ENCODE measurements at places on chromosomes 12 and 14. TPM values are rescaled to one million over a fixed set of nuclear protein-coding genes. Genes with fewer than 3 reads are reported as not detected.

FOXN4 gene
- not detected for total RNA-seq

- DNase-seq, result no peak
These were observed 263.2 kb upstream of the NPAS3 start for GRCh38 chr14:32675433-32675832.

GRCh38 chr12:124745891-124746570 lies 117.6 kb downstream of the SCARB1 start:
- DNase-seq, result peak; percentile 95

GRCh38 chr12:66438601-66439000 lies 136.3 kb downstream of the HELB start:
- DNase-seq, result no peak

GRCh38 chr14:51521764-51522163 lies 129.9 kb upstream of the FRMD6 start:
- DNase-seq, result no peak

- no peak for DNase-seq
These were observed 5.7 kb downstream of the ARPC3 start for GRCh38 chr12:110444455-110444854.

KRT80 gene
- not detected for total RNA-seq

DNA sequence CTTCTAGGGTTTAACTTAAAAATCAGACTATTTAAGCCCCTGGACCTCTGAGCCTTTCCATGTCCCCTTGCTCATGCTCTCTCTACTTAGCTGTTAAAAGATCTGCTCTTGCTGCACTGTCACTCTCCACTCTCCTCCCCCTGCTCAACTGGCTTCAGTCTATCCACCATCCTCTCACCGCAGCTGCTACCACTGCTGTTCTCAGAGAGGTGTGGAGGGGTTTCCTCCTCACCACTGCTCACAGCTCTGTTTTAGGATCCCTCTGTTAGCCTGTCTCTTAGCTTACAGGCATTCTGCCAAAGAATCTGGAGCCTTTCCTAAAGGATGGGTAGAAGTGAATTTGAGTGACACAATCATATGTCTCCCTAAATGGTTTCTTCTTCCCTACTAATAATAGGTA lies 43.7 kb upstream of the ATP2B1 start:
- no peak for DNase-seq

GLS2 gene
- total RNA-seq, result 0.49 TPM

DNA sequence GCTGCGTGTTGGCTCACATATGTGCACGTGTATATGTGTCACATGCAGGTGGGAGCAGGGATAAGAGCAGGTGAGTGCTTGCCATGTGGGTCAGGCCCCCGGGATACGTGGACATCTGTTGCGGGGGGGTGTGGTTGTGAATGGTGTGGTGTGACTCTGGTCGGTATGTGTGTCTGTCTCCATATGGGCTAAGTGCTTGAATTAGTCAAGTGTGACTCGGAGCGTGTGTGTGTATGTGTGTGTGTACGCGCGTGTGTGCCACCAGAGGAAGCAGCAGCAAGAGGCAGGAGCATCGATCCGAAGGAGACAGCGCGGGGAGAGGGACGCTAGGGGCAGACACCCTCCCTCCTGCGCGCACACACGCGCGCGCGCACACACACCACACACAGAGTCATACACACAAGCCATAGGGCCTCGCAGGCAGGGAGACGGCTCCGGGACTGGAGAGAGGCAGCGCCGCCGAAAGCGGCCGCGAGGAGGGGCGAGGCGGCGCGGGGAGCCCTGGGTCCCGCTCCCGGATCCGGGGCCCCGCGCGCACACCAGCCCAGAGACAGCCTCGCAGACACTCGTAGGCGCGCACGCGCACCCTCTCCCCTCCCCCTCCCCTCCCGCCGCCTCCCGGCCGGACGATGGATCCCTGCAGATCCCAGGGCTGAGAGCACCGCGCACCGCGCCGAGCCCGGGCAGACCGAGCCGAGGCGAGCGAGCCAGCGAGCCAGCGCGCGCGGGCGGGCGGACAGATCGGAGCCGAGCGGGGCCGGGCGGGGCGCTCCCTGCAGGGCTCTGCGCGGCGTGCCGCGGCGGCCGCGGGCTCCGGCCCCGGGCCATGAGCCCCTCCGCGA lies at the start of gene ASIC1:
ASIC1 (plus strand) TSS at position 597 of the 842 bp plus-strand sequence. CDS start 1,171 bp downstream, outside the sequence.
- peak; percentile 76 for DNase-seq

DNA sequence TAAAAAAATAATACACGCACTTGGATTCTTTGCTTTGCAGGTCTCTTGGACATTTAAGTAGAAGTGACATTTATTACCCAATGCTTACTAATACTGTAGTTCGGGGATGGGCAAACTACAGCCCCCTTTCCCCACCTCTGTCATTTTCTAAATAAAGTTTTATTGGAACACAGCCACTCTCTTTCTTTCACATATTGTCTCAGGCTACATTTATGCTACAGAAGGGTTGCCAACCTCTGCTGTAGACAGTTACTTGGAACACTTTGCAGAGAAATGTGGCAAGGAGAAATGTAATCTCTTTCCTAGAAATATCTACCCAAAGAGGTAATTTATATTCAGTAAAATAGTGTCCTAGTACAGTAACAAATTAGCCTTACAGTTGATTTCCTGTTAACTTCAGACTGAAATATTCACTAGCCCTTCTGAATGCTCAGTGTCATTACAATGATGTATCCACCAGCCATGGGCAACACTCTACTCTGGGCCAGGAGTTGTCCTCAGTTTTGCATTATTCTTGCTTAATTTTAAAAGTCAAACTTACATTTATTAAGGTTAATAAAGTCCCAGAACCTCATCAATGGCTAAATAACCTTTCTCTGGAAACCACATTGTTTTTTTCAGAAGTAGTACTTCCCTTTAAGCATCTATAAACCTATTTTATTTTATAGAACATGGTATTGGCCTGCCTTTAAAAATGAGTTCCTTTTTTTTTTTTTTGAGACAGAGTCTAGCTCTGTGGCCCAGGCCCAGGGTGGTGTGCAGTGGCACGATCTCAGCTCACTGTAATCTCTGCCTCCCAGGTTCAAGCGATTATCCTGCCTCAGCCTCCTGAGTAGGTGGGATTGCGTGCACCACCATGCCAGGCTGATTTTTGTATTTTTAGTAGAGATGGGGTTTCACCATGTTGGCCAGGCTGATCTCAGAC lies 269.6 kb upstream of the AMIGO2 start:
- no peak for DNase-seq

DNA sequence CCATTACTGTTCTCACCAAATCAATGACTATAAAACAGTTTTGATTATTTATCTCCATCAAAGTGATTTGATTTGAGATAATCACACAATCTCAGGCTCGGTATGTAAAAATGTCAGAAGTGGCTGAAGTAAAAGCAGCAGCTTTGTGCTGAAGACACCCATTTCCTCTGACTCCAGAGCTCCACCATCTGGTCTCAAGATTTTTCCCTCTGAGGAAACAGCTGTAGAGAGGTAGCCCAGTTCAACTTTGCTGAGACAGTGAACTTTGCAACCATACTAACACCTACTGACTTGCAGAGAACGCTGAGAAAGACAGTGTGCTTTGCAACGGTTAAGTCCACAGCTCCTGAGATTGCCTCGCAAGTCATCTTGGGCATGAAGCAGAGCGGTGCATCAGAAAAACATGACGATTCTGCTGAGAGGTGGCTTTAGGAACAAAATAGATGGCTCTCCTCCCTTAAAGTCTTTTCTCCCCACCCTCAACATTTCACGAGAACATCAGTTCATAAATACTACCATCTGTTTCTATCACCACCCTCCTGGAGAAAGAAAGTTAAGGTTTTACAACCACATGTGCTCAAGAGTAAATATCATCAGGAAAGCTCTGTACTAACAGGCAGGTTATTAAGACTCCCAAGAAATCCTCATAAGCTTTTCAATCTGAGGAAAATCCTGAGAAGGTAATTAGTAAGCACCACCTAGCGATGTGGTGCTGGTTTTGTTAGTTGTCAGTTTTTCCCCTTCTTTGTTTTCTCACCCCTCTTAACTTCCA lies 34.8 kb downstream of the HIGD1C start:
- no peak for DNase-seq

GRCh38 chr14:32534145-32534544 lies 205.0 kb downstream of the AKAP6 start:
- no peak for DNase-seq

- no peak for DNase-seq
These were observed 3.3 kb upstream of the HOXC8 start for GRCh38 chr12:54005531-54005852.

DNA sequence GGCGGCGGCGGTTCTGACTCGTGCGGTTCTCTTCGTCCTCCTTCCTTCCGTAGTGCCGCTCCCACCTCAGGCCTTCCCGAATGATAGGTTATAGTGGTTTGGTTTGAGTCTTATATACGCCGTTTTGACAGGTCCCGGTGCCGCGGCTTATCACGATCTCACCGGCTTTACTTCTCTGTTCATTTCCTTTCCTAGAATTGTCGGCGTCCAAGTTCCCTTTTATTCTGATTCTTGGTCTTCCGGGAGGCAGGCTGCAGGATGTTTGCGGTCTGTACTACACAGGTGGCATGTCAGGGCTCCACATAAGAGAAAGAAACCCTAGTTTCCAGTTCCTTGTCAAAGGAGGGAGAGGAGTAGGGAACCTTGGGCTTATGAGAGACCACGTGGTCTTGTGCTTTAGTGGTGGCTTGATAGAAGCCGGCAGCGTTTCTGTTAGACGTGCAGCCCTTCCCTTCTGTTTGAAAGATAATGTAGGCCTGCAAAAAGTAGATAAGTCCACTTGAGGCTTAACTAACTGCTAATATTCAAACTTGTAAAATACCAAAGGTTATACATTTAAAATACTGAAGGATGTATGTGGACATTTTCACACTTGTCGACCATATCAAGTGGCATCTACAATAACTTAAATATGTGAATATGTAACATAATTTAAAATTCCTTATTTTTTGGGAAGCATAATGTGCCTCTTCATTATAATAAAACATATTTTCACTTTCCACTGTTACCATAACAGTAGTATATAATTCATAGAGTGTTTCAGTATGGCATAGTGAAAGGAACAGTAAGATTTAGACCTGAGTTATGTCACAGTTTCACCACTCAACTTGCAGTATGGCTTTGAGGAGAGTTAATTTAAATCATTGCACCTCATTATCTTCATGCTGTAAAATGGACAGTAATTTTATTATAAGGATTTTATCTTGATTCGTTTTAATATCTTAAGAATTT lies 804 bp downstream of the USP15 start:
- peak; percentile 18 for DNase-seq

DNA sequence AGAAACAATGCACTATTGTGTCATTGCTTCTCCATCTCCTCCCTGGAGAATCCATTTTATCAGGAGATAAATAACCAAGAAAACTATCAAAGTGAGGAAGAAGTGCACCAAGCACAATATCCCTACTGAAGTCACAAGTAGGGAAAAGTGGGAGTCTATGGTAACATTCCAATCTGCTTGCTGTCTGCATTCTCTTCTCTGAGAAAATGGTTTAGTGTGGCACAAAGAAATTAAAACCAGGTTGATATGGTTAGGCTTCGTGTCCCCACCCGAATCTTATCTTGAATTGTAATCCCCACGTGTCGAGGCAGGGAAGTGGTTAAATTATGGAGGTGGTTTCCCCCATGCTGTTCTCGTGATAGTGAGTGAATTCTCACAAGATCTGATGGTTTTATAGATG lies 209.7 kb downstream of the PRKD1 start:
- DNase-seq, result no peak

DNA sequence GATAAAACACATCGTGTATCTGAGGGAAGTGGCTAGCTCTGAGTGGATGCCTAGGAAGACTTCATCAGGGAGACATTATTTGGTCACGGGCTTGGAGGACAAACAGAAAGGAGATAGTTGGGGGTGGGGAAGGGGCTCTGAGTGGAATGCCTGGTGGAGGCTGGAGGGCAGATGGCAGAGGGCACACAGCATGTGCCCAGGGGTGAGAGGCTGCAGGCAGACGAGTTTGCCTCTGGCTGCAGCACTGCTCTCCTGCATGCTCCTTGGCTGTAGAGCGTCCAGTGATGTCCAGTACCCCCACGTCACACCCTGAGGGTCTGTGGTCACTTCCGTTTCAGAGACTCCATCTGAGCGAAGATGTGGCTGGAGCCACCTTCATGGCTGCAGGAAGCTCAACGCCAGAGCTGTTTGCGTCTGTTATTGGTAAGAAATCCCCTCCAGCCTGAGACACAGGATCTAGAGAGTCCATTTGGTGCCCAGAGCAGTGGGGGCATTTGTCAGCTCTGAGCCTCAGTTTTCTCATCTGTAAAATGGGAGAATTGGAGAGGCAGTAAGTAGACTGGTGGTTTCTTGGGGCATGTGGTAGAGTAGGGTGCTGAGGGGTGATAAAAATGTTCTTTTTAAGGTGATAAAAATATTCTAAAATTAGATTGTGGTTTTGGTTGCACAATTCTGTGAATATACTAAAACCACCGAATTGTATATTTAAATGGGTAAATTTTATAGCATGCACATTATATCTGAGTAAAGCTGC lies 71.7 kb upstream of the RIN3 start:
- no peak for DNase-seq

DDX51 gene
- 9.0 TPM for total RNA-seq

DNA sequence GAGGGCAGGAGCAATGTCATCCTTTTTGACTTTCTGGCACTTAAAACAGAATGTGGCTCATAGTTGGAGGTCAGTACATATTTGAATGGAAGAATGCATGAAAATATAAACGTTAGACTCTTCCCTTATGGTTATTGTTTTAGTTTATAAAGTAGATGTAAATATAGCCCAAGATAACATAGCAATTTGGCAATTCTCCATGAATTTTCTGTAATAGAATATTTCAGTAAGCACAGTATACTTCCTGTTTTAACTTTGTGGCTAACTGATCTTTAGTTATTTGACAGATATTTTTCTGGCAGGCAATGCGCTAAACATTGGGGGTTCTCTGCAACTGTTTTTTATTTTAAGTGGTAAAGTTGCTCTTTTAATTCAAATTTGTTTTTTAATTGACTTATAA lies 763.0 kb downstream of the NRXN3 start:
- DNase-seq, result no peak

PKP2 gene
- 428 TPM for total RNA-seq
